ENCODE measurements at places on chromosomes 12 and 14. TPM values are rescaled to one million over a fixed set of nuclear protein-coding genes. Genes with fewer than 3 reads are reported as not detected.

Gene CATSPERB
- total RNA-seq = 1.2 TPM

Gene FGF6
- total RNA-seq = not detected

Gene SLC2A14
- total RNA-seq = 1.2 TPM

Gene AGAP2
- 1.6 TPM for total RNA-seq

Gene NEMP1
- 11.8 TPM for total RNA-seq

Gene NPFF
- total RNA-seq = not detected

Gene WNT1
- total RNA-seq = not detected

Gene RNASE1
- 265 TPM for total RNA-seq

Gene PTPN21
- 38.3 TPM for total RNA-seq

Gene ANKRD13A
- total RNA-seq = 182 TPM

Gene KRT1
- not detected for total RNA-seq

Gene VDR
- 5.5 TPM for total RNA-seq

Gene FLRT2
- 30.8 TPM for total RNA-seq

Gene EIF2S3B
- 0.78 TPM for total RNA-seq

Gene IL22
- total RNA-seq = not detected

Gene PRKAG1
- 55.9 TPM for total RNA-seq

Gene OR4E2
- not detected for total RNA-seq
